ENCODE measurements at places on chromosomes 16 and 17. TPM values are rescaled to one million over a fixed set of nuclear protein-coding genes. Genes with fewer than 3 reads are reported as not detected.

Gene ICAM2
- 162 TPM for total RNA-seq

Gene ABCC1
- total RNA-seq: 23.7 TPM

Gene KRTAP4-1
- total RNA-seq: not detected

Gene YBX2
- total RNA-seq: under 0.01 TPM

Gene DDX28
- 25.4 TPM for total RNA-seq

Gene OMG
- 2.4 TPM for total RNA-seq

Gene RNF112
- 0.54 TPM for total RNA-seq

Gene KRT33A
- total RNA-seq: not detected

Gene CCL7
- 0.09 TPM for total RNA-seq

Gene MAPT
- total RNA-seq: under 0.01 TPM

Gene SEPHS2
- total RNA-seq: 23.4 TPM

Gene BCO1
- total RNA-seq: not detected

Gene TMC5
- total RNA-seq: not detected

Gene FADS6
- not detected for total RNA-seq

Gene CD300E
- not detected for total RNA-seq

Gene CDRT4
- 1.2 TPM for total RNA-seq

Gene PIPOX
- 0.86 TPM for total RNA-seq

Gene WNT9B
- total RNA-seq: not detected

Gene ABCA9
- 0.34 TPM for total RNA-seq

Gene MSI2
- 8.3 TPM for total RNA-seq

Gene SHISA9
- total RNA-seq: not detected

Gene GSG1L
- not detected for total RNA-seq

Gene TP53TG3
- total RNA-seq: not detected

Gene TRIM72
- not detected for total RNA-seq

Gene DPEP1
- 0.34 TPM for total RNA-seq

Gene CACNG4
- total RNA-seq: not detected

Measured in dermis lymphatic vessel endothelial cell (primary cell).